ENCODE measurements at places on chromosomes 7 and 10.

GRCh38 chr7:38731215-38731614, 100.0 kb upstream of the AMPH start:
- no peak for DNase-seq

DNA sequence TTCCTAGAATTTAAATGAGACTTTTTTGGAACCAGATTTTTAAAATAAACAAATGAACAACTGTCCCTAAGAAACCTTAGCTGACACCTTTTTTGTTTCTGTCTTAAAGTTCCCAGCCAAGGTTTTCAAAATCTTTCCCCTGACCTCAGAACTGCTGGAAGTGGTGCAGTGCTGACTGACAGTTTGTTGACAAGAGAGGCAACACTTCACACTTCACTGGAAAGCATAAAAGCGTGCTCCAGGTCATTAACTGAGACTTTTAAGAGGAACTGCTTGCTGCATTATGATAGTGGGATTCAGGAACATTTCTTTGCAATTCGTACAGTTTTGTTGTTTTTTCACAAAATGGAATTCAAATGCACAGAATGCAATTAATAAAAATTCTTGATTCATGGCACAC, 36.2 kb downstream of the SYPL1 start:
- no peak for DNase-seq

- DNase-seq, result no peak
Observed at GRCh38 chr10:102673819-102674511, 29.7 kb downstream of the TRIM8 start.

DNA sequence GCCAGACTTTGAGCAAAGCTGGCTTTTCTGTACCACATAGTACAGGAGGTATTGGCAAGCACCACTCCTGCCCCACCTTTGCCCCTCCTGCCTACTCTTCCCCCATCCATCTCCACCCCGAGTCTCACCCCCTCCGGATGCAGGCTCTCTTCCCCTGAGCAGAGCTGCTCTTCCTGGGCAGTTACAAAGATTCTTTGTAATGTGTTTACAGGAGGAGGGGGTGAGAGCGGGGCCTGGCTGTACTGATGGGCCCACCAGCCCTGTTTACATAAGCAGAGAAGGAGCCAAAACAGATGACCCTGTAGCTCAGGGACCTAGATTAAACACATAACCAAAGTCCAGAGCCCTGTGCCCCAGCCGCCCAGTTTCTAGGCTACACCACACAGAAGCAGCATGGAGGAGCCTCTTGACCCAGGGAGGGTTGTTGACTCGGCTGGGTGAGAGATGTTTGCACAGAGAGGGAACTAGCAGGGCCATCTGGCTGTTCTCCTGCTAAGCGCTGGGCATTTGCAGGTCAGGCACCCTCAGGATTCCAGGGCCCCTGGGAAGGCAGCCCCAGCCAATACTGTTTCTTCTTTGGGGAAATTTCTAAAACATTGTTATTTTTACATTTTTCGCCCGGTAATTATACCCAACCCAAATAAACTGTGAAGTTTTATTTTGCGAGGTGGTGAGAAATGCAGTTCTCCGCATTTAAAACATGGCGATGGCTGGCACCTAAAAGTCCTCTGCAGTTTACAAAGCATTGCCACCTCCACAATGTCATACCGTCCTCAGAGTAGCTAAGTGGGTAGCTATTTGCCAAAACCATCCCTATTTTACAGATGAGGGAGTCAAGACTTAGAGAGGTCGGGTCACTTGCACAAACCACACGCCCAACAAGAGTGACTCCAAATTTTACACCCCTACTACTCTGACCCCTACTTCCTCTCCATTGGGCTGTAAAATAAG, 11.4 kb upstream of the ZKSCAN1 start:
- DNase-seq, result no peak

- DNase-seq, result no peak
Observed at GRCh38 chr7:107164092-107164491, 4.7 kb upstream of the HBP1 start.

DNA sequence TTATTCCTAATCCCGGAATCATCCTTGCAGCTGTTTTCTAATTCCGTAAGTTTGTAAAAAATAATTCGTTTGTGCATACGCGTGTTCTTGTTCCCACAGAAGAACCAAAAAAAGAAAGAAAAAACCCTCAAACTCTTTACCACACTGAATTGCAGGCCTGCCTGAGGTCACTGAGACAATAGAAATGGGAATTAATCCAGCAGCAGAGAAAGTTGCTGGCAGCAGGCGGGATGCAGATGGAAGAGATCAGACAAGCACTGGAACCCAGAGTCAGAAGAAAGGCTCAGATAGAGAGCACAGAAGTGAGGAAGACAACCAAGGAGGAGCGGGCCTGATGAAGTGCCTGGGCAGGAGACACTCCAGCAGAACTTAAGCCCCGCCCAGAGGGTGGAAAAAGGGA, 141.5 kb upstream of the VWC2 start:
- no peak for DNase-seq

DNA sequence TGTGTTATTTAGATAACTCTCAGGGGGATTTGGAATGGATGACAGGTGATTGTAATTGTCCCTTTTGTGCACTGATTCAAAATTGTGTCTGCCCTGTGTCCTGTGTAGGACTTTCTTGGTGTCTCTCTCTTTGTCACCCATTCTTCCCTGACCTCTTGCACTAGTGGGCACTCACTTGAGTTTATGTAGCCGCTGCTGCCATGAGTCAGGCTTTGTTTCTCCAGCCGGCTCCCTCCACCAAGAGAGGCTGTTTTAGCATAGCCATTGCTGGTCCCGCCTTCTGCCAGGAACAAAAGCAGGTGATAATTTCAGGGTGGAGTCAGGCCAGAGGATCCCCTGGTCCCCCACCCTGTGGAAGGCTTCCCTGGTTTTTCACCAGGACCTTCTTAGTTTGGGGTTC, 8.4 kb downstream of the COL17A1 start:
- no peak for DNase-seq

- no peak for DNase-seq
Observed at GRCh38 chr7:29495653-29496052, 68.0 kb upstream of the PRR15 start.

DNA sequence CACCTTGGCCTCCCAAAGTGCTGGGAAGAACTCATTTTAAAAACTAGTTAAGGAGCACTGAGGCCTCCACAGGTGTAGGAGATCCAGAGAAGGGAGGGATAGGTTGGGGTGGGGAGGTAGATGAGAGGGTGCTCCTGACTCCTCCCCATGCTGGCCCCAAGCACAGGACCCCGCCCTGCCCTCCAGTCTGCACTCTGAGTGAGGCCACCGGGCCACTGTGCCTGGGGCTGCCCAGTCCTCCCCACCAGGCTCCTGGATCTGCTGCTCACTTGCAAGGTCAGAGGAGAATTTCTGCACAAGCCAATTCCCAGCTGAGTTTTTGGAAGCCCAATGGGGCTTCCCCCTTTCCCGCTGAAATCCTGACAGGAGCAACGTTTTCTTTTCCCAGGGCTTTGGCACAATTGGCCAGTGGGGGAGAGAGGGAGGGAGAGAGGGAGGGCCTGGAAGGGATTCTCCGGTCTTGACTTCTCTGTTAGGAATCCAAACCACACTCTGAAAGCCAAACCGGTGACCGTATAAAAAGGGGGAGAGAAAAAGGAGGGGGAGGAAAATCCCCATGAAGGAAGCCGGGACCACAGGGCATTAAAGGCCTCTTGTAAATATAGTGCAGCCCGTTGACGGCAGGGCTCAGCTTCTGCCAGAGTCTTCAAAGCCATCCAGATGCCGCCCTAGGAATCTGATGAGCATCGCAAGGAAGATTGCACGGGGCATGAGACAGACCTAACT, 116.2 kb downstream of the SH3PXD2A start:
- no peak for DNase-seq

DNA sequence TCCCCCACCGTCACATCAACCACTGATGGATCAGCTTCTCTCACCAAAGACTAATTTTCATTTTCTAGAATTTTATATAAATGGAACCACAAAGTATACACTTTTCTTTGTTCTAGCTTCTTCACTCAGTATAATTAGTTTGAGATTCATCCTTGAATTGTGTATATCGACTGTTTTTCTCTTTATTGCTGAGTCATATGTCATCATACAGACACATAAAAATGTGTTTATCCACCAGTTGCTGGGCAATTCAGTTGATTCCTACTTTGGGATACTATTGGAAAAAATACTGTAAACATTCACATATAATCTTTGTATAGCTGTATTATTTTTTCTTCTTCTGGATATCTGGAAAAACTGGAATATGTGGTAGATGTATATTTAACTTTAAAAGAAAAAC, 26.6 kb downstream of the PDK4 start:
- no peak for DNase-seq

GRCh38 chr7:103127006-103127405, 21.9 kb downstream of the NAPEPLD start:
- no peak for DNase-seq

- DNase-seq, result no peak
Observed at GRCh38 chr10:32556783-32557395, 110.9 kb downstream of the CCDC7 start.

DNA sequence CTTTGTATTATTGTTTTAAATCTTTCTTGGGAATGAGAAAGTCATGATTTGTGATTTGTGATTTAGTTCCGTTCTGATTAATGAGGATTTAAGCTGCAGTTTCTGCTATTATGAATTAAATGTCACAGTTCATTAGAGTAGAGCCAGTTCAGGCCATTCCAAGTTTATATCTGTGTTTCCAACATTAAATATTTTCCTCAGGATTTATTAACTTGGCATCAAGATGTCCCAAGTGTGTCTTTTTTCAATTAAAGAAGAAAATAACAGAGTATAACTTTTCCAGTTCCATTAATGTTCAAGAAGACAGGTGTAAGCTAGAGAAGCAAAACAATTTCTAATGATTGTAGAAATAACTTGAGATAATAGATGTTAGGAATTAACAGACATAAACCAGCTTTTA, 1183.2 kb upstream of the CELF2 start:
- no peak for DNase-seq

DNA sequence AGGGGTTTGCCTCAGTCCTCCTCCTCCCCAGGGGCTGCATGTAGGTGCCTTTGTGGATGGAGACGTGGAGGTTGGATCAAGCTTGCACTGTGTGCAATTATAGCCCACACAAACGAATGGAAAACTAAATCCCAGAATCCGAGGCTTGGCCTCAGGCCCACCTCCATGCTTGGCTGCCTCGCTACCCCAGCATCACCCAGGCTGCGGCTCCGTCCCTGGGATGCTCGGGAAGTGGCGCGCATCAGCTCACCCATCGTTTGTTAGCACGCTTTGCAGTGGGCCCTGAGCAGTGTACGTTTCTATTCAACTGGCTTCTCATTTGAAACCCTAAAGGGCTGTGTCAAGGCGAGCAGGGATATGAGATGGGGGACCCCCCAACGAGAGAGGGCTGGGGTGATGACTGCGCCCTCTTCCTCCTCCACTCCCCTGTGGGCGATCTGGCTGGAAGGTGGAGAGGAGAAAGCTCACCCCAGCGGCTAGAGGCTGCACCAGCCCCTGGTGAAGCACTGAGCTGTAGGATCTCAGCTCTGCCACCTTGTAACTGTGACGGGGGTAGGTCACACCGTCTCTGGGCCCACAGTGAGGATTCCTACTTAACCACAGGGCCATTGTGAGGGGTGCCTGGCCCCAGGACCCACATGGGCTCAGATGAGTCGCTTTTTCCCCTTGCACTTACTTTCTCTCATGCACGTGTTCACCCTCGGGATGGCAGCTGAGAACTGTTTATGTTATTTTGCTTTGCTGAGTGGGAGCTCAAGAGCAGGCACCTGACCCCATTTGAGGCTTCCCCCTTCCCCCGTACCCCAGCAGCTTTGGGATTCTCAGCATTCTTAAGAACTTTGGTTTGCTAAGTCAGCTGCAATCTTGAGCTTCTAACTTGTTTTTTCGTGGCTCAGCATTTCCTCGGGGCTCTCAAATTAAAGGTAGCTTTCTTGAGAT, 12.7 kb upstream of the BTBD16 start:
- DNase-seq, result no peak

DNA sequence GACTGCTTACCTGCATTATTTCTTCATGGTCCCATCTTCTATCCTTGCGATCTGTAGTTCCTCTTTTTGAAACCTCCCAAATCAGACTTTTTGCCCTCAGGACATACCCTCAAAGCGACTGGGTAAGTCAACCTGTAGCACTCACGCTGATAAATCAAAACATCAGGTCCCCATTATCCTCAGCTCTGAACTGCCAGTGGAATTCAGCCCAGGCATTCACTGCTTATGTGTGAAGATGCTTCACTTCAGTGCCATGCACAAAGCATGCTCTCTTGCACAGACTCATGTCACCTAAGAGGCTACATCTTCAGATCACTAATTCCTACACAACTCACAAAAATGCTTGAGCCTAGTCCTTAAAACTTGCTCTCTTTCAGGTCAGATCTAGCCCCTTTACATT, 283.6 kb upstream of the KLF6 start:
- no peak for DNase-seq

DNA sequence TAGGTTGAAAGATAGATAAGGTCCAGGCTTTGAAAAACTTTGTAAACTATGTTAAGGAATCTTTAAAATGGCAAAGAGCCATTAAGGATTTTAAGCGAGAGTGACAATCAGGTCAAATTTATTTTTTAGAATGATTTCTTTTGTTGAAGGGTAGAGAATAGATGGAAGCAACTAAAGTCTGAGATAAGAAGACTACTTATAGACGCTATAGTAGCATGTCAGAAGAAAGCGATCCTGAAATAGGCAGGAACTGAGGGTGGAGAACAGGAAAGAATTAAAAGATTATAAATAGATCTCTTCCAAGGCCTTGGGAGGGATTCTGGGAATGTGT, 13.0 kb upstream of the TSPAN13 start:
- no peak for DNase-seq

GRCh38 chr7:155821851-155822250, 9.6 kb upstream of the SHH start:
- no peak for DNase-seq

- no peak for DNase-seq
Observed at GRCh38 chr7:1192171-1192676, 32.2 kb upstream of the ZFAND2A start.

DNA sequence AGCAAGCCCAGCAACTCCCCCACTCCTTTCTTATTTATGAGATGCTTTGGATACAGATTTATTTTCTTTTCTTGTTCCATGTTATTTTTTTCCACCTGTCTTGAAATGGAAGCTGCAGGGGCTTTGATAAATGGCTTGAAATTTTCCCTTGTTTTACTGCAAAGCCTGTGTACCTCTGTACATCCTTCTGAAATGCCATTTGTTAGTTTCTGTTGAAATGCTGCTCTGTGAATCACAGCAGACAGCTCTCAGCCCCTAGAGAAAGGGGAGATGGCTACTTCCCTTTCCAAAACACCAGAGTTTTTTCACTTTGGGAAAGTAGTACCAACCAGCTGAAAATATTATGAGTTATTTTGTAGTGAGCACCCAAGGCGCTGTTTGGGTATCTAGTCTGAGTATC, 304.2 kb downstream of the ELMO1 start:
- no peak for DNase-seq

DNA sequence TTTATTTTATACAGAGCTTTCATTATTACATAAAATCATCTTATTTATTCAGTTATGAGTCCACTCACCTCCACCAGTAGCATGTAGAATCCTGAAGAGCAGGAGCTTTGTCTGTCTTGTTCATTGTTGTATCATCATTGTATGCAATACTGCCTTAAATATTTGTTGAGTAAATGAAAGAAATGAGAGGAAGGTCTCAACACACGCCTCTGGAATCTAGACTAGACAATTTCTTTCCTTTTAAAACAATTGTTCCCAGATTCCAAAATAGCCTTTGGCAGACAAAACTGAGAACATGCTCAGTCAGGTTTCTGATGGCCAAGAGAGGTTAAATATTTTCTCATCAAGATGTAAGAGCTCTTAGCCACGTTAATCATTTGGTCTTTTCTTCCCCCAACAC, 173.1 kb upstream of the AGR3 start:
- no peak for DNase-seq

- DNase-seq, result peak; percentile 65
Observed at GRCh38 chr10:62048919-62049623, 147.6 kb downstream of the ARID5B start.
